Activated naive CD4-positive, alpha-beta T cell (primary cell): ENCODE measurements at places on chromosomes 5 and 9.

DNA sequence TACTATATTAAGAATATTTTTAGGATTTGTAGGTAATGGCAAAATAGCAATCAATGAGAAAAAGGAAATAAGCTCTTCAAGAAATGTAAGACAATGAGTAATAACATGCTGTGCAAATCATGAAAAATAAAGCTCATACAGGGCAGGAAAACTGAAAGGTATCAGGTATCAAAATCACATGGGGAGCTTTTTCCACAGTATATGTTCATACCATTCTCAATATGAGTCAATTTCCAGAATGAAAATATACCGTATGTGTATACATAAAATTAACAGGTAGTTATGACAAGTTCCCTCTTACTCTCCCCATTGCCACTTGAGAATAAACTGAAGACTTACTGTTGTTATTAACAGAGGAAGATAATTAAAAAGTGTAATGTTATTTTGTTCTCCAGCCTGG lies 35.9 kb downstream of the EFCAB9 start:
- no peak for DNase-seq

DNA sequence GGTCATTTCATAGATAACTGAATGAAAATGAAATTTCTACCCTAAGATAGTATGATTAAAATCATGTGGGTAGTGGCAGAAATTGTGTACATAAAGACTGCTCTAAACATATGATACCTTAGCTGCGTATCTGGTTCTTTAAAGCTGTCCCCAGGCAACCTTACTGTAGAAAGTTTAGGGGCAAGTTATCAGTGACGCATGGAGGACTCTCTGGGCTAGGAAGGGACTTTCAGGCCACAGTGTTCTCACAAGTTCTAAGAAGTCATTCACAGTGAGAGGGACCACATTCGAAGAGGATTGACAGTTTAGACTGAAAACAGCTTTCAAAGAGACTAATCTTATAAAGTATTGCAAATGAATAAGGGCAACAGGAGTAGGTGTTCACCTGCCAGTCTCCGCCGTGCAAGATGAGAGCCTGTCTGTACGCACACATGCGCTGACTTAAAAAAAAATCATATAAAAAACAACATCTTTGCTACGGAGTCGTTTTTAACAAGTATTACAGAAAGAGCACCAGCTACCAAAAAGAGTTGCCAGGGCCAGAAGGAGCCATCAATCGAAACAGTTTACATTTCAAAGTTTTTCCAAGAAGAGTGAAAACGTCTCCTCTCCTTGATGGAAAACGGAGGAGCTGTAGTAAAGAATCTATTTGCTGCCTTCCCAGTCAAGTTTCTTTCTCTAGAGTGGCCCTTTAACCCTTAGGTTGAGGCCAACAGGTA lies 146.3 kb downstream of the CETN3 start:
- no peak for DNase-seq

- no peak for DNase-seq
Measured at GRCh38 chr5:40046792-40047191, 622.0 kb upstream of the DAB2 start.

- no peak for DNase-seq
Measured at GRCh38 chr5:77893225-77893860, 117.2 kb upstream of the TBCA start.

- DNase-seq, result no peak
Measured at GRCh38 chr9:120538339-120538738, 41.6 kb downstream of the CDK5RAP2 start.

DNA sequence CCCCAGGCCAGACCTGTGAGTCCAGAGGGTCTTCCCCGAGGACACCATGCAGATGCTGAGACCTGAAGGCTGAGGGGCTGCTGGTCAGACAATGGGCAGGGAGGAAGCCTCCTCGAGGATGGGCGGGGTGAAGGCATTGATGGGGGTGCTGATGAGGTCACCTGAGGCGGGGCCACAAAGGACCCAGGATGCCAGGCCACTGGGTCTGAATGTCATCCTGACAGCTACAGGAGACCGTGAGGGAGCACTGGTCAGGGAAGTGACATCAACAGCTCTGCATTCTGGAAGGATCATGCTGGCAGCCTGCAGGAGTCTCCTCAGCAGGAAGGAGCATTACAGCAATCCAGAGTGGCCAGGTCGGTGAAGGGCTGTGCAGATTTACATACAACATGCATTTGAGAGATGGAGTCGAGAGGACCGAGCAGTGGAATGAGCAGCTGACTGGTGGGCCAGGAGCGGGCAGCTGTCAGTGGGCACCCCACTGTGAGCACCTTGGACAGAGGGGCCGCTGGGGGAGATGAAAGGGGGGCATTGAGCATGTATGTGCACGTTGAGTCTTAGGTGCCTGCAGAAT lies 77.7 kb upstream of the ADAMTS2 start:
- DNase-seq, result no peak

GRCh38 chr5:159156426-159157238 lies 52.7 kb downstream of the RNF145 start:
- DNase-seq, result no peak

- no peak for DNase-seq
Measured at GRCh38 chr5:64190562-64191306, 25.1 kb downstream of the RNF180 start.

GRCh38 chr9:87599901-87600610 lies 102.4 kb downstream of the DAPK1 start:
- DNase-seq, result no peak

- no peak for DNase-seq
Measured at GRCh38 chr5:50727149-50727496, 60.7 kb downstream of the PARP8 start.

DNA sequence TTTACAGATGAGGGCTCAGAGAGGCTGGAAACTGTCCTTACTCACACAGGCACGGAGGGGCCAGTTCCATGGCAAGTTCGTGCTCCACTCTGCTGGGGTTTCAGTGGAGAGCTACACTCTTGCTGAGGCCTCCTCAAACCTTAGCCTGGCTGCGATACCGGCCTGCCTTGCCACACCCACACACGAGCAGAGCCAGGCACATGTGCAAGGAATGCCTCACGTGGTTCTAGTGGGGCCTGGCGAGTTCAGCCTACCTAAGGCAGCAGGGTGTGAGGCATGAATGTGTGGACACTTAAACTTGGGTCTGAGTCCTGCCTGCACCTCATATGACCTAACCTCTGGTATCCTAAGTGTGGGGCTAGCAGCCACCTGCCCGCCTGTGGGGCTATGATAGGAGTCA lies 21.5 kb upstream of the PRDM12 start:
- no peak for DNase-seq

DNA sequence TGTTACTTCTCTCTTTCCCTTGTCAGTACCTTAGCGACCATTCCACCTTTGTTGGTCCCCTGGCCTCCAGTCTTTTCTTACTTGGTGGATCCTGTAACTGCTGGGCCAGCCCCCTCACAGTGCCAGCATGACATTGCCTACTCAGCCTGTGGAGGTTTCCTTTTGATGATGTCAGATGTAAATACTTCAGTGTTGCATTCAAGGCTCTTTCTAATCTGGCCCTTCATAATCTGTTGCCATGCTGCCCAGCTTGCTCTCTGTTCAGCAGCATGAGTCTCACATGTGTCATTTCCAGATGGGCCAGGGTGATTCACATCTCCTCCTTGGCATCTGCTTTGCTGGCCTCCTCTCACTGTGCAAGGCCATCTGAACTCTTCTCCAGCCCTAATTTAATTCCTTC lies 57.1 kb downstream of the MAST4 start:
- DNase-seq, result no peak

DNA sequence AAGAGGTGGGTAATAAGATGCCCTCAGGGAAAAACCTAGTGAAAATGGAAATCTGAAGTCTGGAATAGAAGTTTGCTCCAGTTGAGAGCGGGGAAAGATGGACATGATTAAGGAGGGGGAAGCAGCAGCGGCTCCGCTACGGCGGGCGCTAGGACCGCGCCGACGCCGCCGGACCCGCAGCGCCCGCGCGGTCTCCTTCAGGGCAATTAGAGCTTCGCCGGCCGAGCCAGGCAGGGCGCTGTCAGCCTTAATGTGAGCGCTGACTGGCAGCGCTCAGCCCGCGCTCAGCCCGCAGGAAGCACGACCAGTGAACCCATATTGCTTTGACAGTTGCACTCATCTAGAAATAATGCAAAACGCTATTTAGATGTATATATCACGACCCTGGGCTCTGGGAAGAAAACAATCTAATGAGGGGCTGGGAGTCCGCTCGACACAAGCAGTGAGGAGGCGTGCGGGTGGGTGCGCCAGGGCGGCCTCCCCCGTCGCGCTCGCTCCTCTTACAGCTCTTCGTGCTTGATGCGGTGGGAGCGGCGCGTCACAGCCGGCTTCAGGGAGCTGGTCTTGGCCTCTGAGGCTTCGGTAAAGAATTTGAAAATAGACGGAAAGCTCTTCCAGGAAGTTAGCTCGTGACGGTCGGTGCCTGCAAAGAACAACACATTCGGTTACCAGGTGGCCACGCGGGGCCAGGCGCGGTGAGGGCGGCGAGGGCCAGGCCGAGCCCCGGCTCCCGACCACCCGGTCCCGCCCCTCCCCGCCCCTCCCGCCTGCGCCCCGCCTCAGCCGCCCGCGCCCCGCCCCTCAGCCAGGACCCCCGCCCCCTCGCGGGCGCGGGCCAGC lies 37.7 kb downstream of the NR2F1 start:
- DNase-seq, result no peak
